ENCODE measurements at places on chromosomes 16 and 17.

DNA sequence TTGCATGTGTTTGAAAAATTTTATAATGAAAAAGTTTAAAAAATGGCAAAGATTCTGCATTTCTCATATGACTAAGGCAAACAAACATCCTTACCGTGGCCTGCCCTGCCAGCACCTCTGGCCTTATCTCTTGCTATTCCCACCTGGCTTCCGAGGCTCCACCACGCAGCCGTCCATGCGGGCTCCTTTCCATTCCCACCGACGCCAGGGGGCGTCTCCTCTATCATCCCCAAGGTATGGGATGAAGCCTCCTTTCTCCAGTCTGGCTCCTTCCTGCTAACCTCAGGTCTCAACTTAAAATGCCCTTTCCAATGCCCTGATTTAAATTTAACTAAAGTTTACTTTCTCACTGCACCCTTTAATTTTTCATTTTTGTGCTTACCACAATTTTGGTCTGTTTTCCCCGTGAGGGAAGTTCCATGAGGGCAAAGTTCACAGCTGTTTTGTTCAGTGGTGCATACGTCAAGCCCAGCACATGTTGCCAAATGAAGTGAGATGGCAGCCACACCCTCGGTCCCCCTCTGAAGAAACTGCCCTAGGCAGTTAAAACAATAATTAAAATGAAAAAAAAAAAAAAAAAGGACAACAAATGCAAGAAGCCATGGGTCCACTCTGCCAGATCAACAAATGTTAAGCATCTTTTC, 13.3 kb upstream of the SDK2 start:
- DNase-seq = no peak

- DNase-seq = no peak
These were observed 2.7 kb downstream of the MAP3K14 start for GRCh38 chr17:45313996-45314740.

DNA sequence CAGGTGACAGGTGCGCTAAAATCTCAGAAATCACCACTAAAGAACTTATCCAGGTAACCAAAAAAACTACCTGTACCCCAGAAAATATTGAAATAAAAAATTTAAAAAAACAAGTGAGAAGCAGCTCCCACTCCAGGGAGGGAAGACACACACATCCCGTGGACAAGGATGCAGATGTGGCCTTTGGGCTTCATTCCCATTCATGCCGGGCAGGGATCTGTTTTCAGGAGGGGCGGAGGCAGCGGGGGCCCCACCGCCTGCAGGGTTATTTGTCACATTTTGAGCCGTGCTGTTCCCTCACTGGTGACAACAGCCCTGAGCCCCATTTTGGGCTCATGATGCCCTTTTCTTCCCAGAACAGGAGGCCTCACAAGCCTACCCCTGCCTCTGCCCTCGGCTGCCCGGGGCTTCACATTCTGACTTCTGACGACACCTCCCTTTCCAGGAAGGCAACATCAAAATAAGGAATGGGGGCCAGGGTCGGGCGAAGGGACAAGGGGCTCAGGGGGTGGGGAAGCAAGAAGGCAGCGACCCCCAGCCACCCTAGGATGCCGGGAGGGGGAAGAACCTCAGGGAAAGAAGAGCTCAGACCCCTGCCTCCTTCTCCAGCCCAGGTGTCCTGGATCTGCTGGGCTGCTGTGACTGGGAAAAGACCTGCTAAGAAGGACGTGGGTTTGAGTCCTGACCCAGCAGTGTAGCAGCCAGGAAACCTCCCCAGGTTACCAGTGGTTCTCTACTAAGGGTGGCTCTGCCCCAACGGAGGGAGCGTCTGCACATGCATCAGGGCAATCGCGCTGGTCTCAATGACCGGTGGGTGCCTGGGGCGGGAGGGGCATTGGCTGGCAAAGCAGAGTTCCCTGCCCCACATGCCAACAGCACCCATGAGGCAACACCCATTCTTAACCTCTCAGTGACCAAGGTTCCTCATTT, 2.3 kb upstream of the CD79B start:
- no peak for DNase-seq

DNA sequence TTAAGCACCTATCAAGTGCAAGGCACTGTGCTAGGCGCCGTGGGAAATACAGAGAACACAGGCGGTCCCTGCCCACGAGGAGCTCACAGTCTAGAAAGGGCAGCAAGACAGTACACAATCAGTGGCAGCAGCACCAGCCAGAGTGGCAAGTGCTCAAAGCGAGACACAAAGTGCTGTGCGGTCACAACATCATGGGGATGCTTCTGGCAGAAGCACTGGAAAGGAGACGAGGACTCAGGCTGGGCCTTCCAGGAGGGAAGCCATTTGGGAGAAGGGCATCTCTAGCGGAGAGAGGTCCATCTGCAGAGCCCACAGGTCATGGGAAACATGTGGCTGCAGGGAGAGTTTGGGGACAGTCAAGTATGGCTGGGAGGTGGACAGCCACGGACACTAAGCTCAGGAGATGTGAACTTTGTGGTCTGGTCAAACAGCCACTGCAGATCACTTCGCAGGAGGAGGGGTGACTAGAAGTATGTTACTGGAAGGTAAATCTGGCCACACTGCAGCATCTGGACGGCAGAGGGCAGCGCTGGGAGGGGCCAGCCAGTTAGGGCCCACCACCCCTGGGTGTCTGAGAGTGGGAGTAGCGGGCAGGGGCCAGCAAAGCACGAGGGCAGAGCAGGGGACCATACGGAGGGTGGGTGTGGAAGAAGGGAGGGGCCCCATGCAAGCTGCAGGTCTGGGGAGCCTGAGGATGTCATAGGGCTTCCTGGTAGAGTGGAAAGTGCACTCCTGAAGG, 71.1 kb downstream of the N4BP1 start:
- DNase-seq = no peak

DNA sequence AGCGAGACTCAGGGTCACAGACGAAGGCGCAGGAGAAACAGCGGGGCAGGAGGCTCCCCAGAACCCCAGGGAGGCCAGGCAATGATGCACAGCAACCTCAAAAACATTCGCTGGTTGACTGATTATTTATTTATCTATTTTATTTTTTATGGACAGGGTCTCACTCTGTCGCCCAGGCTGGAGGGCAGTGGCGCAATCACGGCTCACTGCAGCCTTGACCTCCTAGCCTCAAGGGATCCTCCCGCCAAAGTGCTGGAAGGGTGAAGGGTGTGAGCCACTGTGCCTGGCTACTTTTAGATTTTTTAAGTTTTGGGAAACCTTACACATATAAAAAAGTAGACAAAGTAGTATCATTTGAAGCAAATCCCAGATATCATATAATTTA, 83.5 kb downstream of the ZNF778 start:
- no peak for DNase-seq

- no peak for DNase-seq
These were observed 113.4 kb downstream of the ENGASE start for GRCh38 chr17:79188048-79188447.
